ENCODE measurements at places on chromosomes 12 and 14. TPM values are rescaled to one million over a fixed set of nuclear protein-coding genes. Genes with fewer than 3 reads are reported as not detected.

GRCh38 chr14:105294142-105294597 is 6.6 kb downstream of the BRF1 start:
- DNase-seq: peak; percentile 88

The RFC5 gene
- 5.2 TPM for total RNA-seq

GRCh38 chr12:124315372-124316044 is 20.6 kb downstream of the RFLNA start:
- no peak for DNase-seq

The GOLGA3 gene
- total RNA-seq: 26.3 TPM

The VRTN gene
- total RNA-seq: not detected

The SLC35F4 gene
- total RNA-seq: not detected

DNA sequence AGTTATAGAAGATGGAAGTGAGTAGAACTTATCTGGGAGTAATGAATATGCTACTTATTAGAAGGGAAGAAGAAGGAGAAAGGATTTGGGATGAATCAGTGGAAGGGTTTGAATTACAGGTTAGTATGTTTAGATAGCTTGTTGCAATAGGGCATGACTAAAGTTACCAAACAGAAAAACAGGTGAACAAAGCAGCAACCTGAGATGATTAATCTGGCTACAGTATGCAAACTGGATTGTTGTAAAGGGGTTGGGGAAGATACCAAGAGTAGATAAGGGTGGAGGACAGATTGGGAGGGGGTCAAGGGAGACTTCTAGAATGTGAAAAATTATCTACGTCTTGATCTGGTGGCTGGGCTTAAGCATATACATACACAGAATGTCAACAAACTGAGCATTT is 73.4 kb upstream of the CLEC14A start:
- DNase-seq: no peak

The IL31 gene
- total RNA-seq: not detected

DNA sequence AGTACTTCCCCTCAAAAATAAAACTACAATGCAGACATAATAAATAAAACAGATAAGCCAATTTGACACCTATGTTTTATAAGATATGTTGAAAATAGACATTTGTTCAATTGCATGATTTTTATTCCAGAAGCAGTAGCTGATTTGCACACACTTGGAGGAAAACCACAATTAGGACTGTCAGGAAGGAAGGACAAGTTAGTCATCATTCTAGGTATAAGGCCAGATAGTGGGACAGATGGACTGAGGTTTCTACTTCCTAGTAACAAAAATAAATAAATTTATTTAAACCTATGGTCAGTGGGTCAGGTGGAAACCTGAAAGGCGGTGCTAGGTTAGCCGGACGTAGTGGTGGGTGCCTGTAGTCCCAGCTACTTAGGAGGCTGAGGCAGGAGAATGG is 141.8 kb upstream of the RASSF8 start:
- DNase-seq: no peak

Measured in left ventricle myocardium superior (tissue), 1 donor.